ENCODE measurements at places on chromosomes 11 and 22.

DNA sequence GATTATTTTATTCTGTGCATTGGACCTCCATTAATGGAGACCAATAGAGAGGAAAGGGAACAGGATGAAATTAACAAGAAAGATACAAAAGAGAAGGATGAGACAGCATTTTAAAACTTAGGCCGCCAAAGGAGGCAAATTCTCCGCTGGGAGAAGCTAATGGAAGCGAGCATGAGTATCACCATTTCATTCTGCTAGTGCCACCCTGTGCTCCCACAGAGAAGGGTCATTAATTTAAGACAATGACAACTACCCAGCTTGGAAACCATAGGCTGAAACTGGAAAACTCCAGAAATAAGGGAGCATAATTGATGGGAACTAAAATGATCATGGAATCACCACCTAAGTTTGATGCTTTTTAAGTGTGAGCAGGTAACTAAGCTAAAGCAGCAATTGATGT, 69.2 kb downstream of the SLC36A4 start:
- no peak for DNase-seq

GRCh38 chr22:25841775-25842174, 99.8 kb downstream of the MYO18B start:
- no peak for DNase-seq

DNA sequence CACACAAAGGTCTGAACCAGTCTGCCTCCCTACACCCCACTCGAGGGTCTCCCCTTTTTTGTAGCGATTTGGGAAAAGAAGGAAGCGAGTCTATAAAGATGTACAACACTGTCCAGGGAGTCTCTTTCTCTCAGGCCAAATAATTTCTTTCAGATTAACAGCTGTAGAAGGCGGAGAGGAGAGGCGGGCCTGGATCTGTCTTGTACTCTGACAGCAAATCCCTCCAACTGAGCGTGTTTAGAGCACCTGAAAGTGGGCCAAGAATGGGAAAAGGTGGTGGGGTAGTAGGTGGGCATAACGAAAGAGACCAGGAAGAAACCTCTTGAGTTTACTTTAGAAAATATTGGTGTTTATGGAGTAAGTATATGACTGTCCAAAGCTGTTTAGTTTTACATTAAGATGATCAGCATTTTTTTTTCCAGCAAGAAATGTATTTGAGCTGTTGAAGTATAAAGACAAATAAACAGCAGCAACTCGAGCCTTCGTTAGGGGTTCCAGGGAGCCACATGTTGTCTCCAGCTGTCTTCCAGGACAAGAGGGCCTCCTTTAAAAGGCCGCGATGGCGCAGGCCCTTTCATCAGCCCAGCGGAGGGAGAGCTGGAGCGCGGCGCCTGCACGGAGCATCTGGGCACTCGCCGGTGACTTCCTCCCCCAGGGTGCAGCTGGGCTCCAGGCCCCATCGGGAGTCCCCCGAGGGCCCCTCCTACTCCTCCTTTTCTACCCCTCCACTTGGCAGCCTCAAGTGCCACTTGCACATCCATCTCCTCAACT, 34.9 kb downstream of the SCUBE1 start:
- DNase-seq, result no peak

DNA sequence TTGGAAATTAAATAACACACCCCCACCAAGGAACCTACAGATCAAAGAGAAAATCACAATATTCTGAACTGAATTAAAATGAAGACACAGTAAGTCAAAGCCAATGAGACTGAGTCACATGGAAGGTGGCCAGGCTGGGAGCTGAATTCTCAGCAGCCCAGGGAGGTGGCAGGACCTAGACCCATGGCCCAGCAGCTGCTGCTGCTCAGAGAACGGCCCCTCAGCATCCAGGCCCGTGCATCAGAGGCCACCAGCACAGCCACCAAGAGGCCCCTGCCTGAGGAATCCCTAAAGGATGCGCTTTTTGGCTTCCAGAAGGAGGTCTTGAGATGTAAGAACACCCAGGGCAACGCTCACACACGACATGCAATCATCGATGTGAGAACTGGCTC, 35.0 kb downstream of the TBX1 start:
- DNase-seq, result no peak

DNA sequence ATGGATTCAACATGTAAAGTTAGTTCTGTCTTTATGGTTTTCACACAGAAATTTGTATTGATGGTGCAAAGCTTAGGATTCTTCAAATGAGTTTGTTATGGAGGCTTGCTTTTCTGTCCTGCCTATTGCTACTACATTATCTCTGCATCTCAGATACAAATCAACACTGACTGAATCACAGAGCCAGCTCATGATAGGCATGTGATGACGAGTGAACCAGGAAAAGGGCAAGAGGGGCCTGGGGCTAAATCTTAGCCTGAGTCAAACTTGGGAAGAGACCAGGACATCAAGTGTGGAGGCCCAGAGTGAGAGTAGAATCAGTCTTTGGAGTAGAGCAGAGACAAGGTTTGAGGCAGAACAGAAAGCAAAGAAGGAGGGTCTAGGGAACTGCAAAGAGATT, 107.1 kb upstream of the CD44 start:
- no peak for DNase-seq

DNA sequence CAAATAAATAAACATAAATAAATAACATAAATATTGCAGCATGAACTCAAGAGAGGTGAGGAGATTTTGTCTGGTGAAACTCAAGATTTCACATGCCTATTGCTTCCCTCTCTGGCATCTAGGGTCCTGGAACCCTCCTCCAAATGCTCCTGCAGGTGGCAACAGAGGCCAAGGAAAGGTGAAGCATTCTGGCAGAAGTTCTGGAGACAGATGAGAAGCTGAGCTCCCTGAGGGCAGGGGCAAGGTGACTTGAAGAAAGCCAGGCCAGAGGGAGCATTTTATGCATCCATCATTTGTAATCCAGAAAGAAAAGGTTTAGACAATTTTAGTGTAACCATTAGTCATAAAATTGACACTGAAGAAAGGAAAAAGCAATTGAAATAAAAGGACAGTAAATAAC, 64.9 kb downstream of the ENDOD1 start:
- DNase-seq, result peak; percentile 77

GRCh38 chr11:13302420-13302958, 24.9 kb downstream of the BMAL1 start:
- no peak for DNase-seq

DNA sequence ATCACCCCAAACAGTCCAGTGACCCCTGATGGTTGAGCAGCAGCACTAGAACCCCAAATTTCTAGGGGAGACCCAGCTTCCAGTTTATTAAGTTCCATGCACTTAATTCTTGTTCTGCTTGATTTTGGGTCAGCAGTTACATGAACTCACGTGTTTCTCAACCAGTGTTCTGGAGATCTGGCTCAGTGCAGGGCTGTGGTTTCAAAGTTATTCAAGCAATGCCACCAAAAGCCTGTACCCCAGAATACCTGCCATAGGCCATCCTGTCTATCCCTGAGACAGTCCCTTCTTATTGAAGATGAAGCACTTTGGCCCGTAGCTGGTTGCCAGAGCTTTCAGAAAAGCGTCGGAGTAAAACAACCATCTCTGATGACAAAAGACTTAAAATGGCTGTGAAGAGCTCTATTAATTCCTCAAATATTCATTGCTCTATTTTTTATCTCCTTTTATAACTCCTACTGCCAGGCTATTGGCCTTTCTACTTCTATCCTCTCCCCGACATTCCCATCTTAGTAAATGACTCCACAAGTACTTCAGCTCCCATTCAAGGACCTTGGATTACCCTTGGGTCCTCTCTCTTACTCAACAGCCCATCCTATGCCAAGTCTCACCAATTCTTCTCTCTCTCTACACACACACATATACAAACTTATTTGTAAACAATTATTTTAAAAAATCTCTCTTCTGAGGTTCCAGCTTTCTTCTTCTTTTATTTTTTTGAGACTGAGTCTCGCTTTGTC, 18.0 kb upstream of the VPREB1 start:
- no peak for DNase-seq

Measured in NAMALWA (cell line).